ENCODE measurements at places on chromosomes 4 and X.

GRCh38 chrX:44674906-44675305 is 132.2 kb upstream of the FUNDC1 start:
- no peak for DNase-seq

DNA sequence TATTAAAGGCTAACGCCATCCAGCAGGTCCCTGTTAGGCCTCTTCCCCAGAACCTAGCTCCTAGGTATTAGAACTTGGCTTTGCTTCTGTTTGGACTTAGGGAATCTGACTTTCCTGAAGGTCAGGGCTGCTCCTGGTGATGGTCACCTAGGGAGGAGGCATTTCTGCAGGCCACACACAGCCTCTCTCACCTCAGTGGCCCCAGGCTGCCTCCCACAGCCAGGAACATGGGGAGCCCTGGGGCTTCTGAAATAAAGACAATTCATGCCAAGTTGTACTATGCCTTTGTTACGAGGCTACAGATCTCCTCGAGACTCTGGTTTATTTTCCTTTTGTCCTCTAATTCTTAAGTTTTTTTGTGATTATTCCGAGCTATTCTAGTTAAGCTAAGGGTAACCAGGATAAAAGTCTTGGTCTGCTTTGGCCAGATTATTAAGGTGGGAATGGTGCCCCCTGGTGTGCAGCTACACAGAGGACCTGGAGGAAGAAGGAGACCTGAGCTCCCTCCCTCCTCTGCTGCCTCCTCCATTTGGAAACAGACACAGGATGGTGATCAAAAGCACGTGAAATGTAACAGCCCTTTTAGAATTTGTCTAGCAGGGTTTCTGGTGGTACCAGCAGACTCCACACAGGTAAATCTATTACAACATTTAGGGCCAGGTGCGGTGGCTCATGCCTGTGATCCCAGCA is 131.0 kb downstream of the DCLK2 start:
- no peak for DNase-seq

- no peak for DNase-seq
Measured at GRCh38 chr4:10998846-10999245, 314.3 kb upstream of the CLNK start.

DNA sequence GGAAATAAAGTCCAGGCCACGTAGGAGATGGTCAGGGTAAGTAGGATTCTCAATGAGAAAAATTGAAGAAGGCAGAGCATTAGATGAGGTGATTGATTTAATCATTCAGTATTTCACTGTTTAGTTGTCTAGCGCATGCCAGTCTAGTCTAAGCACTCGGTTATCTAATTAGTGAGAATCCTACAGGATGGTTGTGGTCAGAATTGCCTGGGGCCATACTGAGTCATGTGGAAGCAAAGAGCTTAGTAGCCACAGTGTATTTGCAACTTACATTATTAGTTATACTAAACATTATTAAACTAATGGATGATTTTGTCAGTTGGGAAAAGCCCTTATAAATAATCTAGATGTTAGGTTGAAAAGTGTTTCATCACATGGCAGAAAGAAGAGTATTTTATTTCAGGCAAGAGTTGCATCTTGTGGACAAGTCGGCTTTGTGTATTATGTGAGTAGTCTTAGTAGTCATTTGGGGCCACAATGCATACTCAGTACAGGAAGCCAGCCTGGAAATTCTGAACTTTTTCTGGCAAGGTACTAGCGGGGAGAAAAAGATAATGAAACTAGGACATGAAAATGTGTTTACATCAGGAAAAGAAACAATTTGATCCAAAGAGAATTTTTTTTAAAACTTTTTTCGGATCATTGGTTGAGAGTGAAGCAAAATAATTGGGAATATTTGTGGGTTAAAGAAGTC is 31.9 kb downstream of the CPEB2 start:
- DNase-seq: no peak

GRCh38 chrX:1099146-1099770 is 113.2 kb downstream of the CRLF2 start:
- DNase-seq: no peak

- DNase-seq: no peak
Measured at GRCh38 chr4:152974468-152975379, 38.6 kb downstream of the FHDC1 start.

DNA sequence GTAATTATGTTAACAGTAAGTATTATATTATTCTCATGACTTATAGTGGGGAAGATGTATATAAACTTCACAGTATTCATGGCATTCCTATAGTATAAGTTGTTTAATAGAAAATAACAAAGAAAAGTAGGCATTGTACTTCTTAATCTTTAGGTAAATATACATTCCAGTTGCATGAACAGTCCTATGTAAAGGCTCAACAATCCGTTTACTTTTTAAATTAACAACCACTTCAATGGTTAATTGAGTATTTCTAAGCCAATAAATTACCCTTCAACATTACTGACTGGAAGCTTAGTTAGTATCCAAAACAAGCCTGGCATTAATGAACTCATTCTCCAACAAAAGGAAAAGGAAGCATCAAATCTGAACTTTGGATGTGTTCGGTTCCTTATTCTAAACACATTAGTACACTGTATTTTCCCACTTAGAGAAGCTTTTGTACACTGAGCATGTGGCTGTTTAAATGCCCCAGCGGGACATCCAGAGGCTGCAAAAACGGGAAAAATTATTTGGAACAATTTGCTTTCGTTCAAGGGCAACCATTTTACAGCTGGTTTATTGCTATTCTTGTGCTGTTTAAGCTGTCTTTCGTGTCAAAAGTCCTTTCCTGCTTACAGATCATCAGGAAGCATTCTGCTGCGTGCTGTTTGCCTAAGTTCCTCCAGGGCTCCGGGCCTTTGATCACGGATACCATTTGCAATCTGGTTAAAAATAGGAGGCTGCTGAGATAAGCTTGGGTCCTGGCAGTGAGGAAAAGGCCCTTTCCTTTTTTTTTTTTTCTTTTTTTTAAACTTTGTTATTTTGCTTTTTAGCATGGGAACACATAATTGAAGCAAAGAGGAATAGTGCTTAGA is 460.3 kb downstream of the SPRY1 start:
- DNase-seq: no peak

GRCh38 chr4:24394041-24394440 is 190.3 kb downstream of the DHX15 start:
- DNase-seq: no peak

GRCh38 chr4:122015203-122015602 is 63.3 kb upstream of the TRPC3 start:
- DNase-seq: no peak

DNA sequence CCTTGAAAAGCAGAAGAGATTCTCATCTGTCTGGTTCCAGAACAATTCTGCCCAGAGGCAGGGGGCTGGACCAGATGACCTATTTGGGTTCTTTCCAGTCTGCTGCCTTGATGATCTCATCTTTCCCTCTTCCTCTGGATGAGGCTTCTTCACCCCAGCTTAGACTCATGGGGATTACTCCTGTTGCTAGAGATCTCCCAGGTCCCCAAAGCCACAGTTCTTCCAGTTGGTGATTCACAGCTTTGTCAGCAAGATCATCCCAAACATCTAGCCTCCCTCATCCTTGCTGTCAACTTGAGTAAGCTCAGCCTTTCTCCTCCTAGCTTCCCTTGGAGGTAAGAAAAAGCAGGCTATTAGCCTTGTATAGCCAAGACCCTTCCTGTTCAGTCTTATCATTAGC is 64.2 kb upstream of the PJA1 start:
- no peak for DNase-seq

- DNase-seq: no peak
Measured at GRCh38 chrX:143683486-143683885, 37.1 kb downstream of the SPANXN2 start.

- no peak for DNase-seq
Measured at GRCh38 chr4:147965056-147965455, 233.2 kb downstream of the ARHGAP10 start.

DNA sequence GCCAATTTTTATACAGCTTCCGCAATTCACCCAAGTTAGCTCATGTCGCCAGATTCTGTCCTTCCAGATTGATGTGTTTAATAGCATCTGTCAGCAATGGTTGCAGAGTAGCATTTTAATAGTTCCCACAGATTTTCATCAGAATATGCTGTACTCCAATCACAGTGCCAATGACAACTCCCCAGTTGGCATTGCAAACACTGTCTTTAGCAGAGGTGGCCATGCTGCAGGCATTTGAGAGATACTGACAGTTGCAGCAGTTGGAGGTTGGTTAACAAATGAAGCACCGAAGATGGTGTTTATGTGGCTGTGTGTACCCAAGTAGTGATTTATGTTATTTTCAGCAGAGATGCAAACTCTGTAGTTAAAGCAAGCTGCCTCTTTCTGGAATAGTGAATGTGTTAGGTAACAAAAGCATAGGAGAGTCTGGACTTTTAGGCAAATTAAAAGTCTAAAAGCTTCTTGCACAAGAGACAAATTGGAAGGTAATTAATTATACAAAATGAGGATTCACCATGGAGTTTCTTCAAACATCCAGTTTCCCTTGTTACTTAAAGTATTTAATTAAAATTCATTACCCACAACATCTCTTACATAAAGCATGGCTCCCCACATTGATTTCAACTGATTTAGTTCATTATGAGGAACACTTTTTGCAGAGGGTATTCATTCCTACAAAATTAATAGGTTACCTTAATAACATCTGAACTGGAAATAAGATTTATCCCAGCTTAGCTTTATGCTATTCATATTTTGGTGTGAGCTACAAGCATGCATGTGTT is 65.2 kb downstream of the PARM1 start:
- no peak for DNase-seq

DNA sequence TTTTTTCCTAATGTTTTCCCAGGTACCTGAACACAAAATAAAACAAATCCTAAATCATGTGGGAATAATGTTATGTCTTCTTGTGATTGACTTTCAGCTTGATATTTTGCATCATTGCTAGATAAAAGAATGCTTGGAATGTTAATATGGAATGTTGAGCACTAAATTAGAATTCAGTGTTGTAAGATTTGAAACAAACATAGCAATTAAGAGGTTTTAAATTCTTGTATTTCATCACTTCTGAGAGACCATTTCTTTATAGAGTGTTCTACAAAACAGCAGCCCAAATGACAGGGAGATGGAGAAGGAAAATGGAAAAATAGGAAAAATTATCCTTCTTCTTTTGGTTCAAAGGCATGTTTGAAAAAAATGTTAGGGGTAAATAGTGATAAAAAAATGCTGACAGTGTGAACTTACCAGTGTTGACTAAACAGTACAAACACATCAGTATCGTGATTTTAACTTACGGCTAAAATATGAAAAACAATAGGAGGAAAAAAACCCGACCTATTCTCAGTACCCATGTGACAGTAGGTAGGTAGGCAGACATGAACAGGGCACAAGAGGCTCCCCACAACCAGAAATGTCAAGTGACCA is 102.6 kb upstream of the PDE5A start:
- DNase-seq: no peak

DNA sequence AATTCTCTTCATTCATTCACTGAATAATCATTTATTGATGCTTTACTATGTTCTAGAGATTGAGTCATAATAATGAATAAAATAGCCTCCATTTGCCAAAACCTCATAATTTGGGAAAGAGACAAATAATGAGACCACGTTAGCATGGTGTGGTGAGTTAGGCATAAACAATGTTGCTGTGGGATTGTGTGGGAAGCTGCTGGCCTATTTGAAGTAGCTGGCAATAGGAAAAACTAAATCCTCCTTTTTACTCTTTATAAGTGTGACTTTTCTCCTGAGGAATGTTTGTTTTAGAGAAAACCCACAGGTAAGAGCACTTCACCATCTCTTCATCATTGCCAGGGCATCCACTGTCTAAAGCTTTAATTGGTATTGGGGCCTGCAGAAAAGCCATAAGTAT is 95.3 kb downstream of the AREG start:
- no peak for DNase-seq

GRCh38 chr4:181661090-181661489 is 582.1 kb upstream of the TENM3 start:
- DNase-seq: no peak

GRCh38 chr4:183968502-183968901 is 63.4 kb downstream of the STOX2 start:
- no peak for DNase-seq

DNA sequence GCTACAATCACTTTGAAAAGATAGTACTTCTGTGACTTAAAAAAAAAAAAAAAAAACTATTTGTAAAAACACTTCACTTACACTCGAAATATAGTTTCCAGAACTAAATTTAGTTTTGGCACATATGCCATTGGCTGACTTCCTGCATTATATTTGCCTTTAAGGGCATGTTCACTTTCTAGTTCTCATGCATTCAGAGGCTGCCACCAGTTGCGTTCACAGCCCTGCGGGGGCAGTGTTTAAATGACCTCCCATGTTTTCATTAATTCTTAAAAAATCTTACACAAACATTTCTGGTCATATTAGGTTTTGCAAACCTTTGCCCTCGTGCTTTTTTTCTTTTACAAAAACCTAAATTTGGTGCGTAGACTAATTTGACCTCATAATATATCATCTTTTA is 12.4 kb upstream of the ARHGAP6 start:
- DNase-seq: no peak

DNA sequence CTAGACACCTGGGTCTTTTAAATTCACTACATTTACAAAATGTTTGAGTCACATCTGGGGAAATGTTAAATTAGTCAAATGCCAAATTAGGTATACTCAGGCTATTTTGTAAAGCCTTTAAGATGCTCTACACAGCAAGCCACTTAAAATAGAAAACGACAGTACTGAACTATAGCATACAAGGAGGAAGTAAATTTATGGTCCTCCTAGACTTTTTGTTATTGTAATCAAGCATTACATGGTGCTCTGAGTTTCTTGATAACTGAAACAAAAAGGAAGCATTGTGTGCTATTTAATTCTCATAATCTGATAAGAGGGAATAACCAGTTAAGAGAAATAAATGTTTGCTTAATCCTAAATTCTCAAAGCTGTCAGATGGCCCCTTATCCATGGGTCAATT is 46.2 kb downstream of the SLC9A7 start:
- no peak for DNase-seq

DNA sequence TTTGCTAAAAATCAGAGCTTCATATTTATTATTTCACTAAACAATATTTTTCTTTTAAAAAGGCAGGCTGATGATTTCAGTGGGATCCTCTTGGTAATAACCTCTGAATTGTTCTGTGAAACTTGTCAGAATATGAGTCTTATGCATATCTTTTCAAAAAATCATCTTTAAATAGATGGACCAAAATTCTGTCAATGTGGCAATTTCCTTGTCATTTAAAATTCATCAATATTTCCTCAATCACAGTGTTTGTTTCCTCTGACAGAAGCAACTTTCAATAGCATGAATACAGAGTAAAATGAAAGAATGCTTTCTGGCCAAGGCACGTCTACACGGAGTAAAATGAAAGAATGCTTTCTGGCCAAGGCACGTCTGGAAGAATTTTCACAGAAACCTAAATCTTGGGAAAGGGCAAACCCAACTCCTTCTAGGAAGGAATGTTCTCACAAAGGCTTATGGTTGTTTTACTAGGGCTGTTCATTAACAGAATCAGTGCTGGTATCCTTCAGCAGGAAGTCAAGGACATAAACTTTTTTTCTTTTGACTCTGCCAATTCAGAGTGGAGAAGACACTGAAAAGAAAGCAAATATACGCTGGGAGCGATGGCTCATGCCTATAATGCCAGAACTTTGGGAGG is 99.0 kb upstream of the GPR34 start:
- DNase-seq: no peak

All from stimulated activated effector memory CD8-positive, alpha-beta T cell treated with anti-CD3 and anti-CD28 coated beads, Interleukin-12 subunit alpha, Interleukin-12 subunit beta, amount 100 ng/mL, for 72 hours (primary cell).